Left colon (tissue), 2 donors: ENCODE measurements at places on chromosomes 16 and 17. TPM values are rescaled to one million over a fixed set of nuclear protein-coding genes. Genes with fewer than 3 reads are reported as not detected.

The CCDC40 gene
- 2.1 TPM for total RNA-seq

The CA7 gene
- 157 TPM for total RNA-seq

The PLEKHM1 gene
- total RNA-seq = 73.7 TPM

The NEUROD2 gene
- not detected for total RNA-seq

The ADGRG3 gene
- total RNA-seq = 1.4 TPM

The MLKL gene
- total RNA-seq = 15.9 TPM

The FNDC8 gene
- not detected for total RNA-seq
